ENCODE measurements at places on chromosomes 7 and 10. TPM values are rescaled to one million over a fixed set of nuclear protein-coding genes. Genes with fewer than 3 reads are reported as not detected.

DNA sequence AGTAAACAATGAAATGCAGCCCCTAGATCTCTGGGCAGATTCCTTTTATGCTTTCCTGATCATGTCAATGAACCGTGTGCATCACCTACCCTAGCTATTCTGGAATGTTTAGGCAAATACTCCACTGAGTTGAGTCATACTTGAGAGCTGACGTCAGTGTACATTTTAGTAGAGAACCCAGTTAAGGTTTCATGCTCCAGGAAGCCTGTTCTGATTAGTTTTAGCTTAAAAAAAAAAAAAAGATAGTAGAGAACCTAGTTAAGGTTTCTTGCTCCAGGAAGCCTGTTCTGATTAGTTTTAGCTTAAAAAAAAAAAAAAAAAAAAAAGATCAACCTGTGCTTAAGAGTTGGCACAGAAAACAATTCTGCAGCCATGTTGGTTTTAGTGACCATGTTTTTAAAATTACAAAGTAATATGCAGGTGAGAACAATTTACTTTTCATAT, 3.7 kb upstream of the MCU start:
- no peak overlapping the region for H3K4me3 ChIP-seq
- no peaks in the 10 kb centered on the region for H3K36me3 ChIP-seq
- no peaks in the 10 kb centered on the region for H3K4me1 ChIP-seq
- H3K27me3 ChIP-seq: no peaks in the 10 kb centered on the region

DNA sequence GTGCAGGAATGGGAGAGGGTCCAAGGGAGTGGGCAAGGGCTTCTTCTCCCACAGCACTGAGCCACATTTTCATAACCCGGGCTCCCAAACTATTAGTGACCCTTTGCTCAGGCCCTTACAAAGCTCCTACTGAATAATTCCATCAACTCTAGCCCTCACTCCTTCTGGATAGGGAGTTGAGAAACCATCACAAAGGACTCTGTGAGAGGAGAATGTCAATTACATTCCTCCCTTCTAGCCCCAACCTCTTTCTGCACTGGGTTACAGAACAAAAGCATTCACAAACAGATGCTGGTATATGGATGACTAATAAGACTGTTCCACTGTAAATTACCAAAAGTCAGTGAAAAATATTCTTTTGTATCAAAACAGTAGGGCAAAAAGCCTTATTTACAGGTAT, 203.7 kb downstream of the SORCS1 start:
- DNase-seq: no peak
- H3K27ac ChIP-seq: no peak overlapping the region
- no peaks in the 10 kb centered on the region for H3K36me3 ChIP-seq
- H3K4me1 ChIP-seq: no peaks in the 10 kb centered on the region

DNA sequence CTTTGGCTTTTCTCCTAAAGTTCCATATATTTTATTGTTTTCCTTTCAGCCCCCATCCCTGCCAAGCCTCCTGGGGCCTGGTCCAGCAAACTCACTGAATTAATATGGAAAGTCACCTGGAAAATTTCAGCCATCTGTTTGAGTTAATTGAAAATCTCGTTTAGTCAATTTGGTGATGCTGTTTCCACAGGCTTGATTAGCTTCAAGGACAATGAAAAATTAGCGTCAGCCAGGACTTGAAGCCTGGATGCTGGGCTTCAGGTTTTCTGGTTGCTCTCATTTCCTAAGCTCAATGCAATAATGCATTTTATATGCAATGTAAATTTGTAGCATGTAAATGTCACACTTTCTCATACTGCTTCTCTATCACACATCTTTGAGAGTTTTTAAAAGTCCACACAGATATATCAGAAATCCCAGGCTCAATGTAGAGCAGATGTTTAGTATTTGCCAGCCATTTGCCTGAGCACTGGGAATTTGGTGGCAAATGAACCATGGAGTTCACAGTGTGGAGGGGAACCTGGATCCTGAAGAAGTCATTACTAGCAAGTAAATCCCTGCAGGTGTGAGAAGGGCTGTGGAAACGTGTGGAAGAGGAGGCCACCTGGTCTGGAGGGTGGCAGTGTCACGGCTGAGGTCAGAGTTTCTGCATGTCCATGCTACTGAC, 228.5 kb downstream of the PAXIP1 start:
- H3K36me3 ChIP-seq: no peaks in the 10 kb centered on the region
- DNase-seq: no peak
- no peaks in the 10 kb centered on the region for H3K27me3 ChIP-seq
- no peaks in the 10 kb centered on the region for H3K4me1 ChIP-seq

GRCh38 chr10:124401633-124402032, 17.1 kb downstream of the OAT start:
- no peak for DNase-seq
- no peak overlapping the region for H3K27ac ChIP-seq
- no peaks in the 10 kb centered on the region for H3K36me3 ChIP-seq
- no peaks in the 10 kb centered on the region for H3K4me1 ChIP-seq

GRCh38 chr10:100739517-100740368, 5.6 kb upstream of the PAX2 start:
- peaks cover 8% of the 10 kb centered on the region for H3K27me3 ChIP-seq
- H3K36me3 ChIP-seq: no peaks in the 10 kb centered on the region
- no peak overlapping the region for H3K4me3 ChIP-seq
- H3K27ac ChIP-seq: no peak overlapping the region

GRCh38 chr7:119783799-119784198, 489.2 kb upstream of the KCND2 start:
- no peaks in the 10 kb centered on the region for H3K36me3 ChIP-seq
- H3K4me1 ChIP-seq: no peaks in the 10 kb centered on the region
- no peak overlapping the region for H3K27ac ChIP-seq
- DNase-seq: no peak
- no peak overlapping the region for H3K4me3 ChIP-seq

DNA sequence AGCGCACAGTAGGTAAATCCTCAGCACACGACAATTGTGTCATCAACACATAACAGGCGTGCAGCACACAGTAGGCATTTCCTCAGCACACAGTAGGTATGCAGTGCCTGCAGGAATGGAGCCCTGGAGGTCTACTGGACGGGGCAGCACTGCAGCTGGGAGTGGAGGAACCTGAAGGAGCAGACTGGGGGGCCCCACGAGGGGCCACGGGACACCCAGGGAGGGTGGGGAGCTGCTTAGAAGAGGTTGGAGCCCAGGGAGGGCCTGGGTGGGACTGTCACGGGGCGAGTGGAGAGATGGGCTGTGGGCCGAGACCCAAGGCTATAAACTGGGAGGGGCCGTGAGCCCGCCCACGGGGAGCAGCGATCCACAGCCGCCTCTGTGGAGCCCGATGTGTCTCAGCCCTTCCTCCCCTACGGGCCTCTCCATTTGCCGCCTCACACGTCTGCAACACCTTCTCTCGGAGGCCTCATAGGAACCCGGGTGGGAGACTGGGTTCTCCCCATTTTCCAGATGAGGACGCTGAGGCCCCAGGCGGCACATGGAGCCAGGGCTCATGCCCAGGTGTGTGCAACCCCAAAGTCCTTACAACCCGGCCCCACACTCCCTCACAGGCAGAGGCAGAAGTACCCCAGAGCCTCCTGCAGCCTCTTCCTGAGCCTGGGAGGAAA, 101.5 kb downstream of the MICALL2 start:
- H3K4me1 ChIP-seq: no peaks in the 10 kb centered on the region
- H3K27me3 ChIP-seq: peaks cover 30% of the 10 kb centered on the region
- H3K4me3 ChIP-seq: no peak overlapping the region
- DNase-seq: no peak
- no peaks in the 10 kb centered on the region for H3K36me3 ChIP-seq
- no peak overlapping the region for H3K27ac ChIP-seq

- no peak overlapping the region for H3K4me3 ChIP-seq
- peak; percentile 74 for DNase-seq
- no peaks in the 10 kb centered on the region for H3K4me1 ChIP-seq
- no peaks in the 10 kb centered on the region for H3K36me3 ChIP-seq
- no peak overlapping the region for H3K27ac ChIP-seq
Measured at GRCh38 chr7:82572195-82572880, 128.8 kb upstream of the CACNA2D1 start.

GRCh38 chr7:35370687-35371086, 116.8 kb upstream of the TBX20 start:
- no peak overlapping the region for H3K27ac ChIP-seq
- H3K4me3 ChIP-seq: no peak overlapping the region
- H3K4me1 ChIP-seq: no peaks in the 10 kb centered on the region
- H3K27me3 ChIP-seq: no peaks in the 10 kb centered on the region
- no peaks in the 10 kb centered on the region for H3K36me3 ChIP-seq

DNA sequence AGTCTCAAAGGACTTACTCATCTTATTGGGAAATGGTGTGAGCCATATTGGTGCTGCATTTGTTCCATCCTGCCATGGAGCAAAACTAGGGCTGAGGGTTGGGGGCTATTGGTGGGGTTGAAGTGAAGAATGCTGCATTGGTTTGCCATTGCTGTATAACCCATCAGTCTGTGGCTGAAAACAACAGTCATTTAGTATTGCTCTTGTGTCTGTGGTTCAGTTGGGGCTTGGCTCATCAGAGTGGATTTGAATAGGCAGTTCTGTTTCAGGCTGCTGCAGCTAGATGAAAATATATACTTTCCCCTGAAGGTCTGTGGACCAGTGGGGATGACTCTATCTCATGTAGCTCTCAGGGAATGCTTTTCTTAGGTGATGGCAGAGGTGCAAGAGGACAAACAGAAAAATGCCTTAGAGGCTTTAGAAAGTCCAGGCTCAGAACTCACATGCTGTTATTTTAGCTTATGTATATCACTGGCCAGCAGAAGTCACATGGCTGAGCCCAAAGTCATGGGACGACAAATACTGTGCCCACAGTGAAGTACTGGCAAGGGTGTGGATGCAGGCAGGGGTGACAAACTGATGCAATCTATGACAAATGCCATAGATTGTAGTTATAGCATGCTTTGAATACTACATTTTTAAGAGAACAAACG, 15.2 kb upstream of the EXOC6 start:
- no peaks in the 10 kb centered on the region for H3K36me3 ChIP-seq
- H3K27me3 ChIP-seq: no peaks in the 10 kb centered on the region
- no peaks in the 10 kb centered on the region for H3K4me1 ChIP-seq
- H3K4me3 ChIP-seq: no peak overlapping the region

DNA sequence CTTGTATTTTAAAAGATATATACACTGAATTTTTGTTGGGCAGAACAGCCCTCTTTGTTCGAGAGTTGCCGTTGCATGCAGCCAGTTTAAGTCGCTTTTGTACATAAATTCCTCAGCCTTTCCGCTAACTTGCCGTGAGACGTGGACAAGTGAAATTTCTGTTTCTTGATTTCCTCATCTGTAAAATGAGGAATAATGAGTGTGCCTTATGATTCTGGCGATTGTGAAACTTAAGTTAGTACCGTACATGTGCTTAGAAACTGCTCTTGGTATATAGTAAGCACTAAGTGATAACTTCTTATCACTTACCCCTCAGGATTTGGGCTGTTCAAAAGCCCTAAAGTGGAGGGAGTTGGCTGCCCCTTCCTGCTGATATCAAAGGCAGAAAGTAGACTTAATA, 1.4 kb downstream of the CCNJ start:
- H3K27me3 ChIP-seq: no peaks in the 10 kb centered on the region
- no peak for DNase-seq
- H3K4me1 ChIP-seq: no peaks in the 10 kb centered on the region
- peak overlapping the region; percentile 92 for H3K27ac ChIP-seq
- peak overlapping the region; percentile 87 for H3K4me3 ChIP-seq

GRCh38 chr10:26765549-26765948, 68.0 kb downstream of the PDSS1 start:
- no peak overlapping the region for H3K4me3 ChIP-seq
- no peak overlapping the region for H3K27ac ChIP-seq
- H3K4me1 ChIP-seq: no peaks in the 10 kb centered on the region

- no peak overlapping the region for H3K27ac ChIP-seq
- H3K36me3 ChIP-seq: no peaks in the 10 kb centered on the region
- peaks cover 15% of the 10 kb centered on the region for H3K27me3 ChIP-seq
- DNase-seq: no peak
- H3K4me1 ChIP-seq: no peaks in the 10 kb centered on the region
Measured at GRCh38 chr7:66505009-66505408, 123.7 kb upstream of the KCTD7 start.

DNA sequence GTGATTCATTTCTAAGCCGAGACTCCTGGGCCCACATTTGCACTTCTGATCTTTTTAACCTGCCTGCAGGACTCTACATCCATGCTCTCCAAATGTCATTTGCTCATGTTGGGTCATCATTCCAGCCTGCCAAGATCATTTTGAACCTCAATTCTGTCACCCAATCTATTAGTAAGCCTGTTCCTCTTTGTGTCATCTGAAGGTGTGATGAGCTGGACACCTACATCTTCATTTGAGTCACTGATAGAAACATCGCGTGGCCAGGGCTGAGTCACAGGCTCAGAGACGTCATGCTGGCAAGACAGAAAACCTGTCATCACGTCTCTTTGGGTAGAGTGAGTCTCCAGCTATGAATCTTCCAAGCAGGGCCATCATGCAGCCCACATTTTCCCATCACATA, 65.3 kb upstream of the SLF2 start:
- H3K27me3 ChIP-seq: peaks cover 28% of the 10 kb centered on the region
- no peak for DNase-seq
- H3K36me3 ChIP-seq: no peaks in the 10 kb centered on the region
- no peak overlapping the region for H3K27ac ChIP-seq
- H3K4me1 ChIP-seq: no peaks in the 10 kb centered on the region

- H3K36me3 ChIP-seq: no peaks in the 10 kb centered on the region
- no peak for DNase-seq
- H3K27ac ChIP-seq: no peak overlapping the region
- no peak overlapping the region for H3K4me3 ChIP-seq
- H3K4me1 ChIP-seq: peaks cover 4% of the 10 kb centered on the region
- H3K27me3 ChIP-seq: no peaks in the 10 kb centered on the region
Measured at GRCh38 chr10:78752221-78752620, 316.5 kb upstream of the ZMIZ1 start.

Gene CHST3
- 25.6 TPM for total RNA-seq

GRCh38 chr7:129951226-129952085, 1.3 kb downstream of the UBE2H start:
- DNase-seq: no peak
- H3K27ac ChIP-seq: peak overlapping the region; percentile 100
- H3K27me3 ChIP-seq: no peaks in the 10 kb centered on the region

Gene FBXO24
- 0.59 TPM for total RNA-seq

Gene CALHM1
- total RNA-seq: not detected

GRCh38 chr10:33935350-33935749, 600.9 kb upstream of the NRP1 start:
- H3K4me3 ChIP-seq: no peak overlapping the region
- no peak overlapping the region for H3K27ac ChIP-seq
- DNase-seq: no peak
- no peaks in the 10 kb centered on the region for H3K27me3 ChIP-seq
- no peaks in the 10 kb centered on the region for H3K4me1 ChIP-seq
- H3K36me3 ChIP-seq: no peaks in the 10 kb centered on the region

DNA sequence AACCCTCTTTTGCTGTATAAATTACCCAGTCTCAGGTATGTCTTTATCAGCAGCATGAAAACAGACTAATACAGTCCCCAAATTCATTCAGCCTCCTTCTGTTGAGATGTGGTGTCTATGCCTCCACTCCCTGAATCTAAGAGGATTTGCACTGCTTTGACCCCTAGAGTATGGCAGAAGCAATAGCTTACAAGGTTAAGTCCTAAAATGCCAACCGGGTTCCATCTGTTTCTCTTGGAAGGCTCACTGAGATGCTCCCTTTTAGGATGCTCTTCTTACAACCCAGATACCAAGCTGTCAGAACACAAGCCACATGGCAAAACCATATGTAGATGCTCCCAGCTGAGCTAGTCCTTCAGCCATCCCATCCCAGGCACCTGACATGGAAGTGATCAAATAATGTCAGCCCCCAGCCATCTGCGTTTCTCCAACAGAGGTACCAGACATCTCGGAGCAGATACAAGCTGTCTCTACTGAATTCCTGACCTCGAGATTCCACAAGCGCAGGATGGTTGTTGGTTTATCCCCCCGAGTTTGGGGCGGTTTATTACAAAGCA, 20.2 kb downstream of the CALN1 start:
- no peaks in the 10 kb centered on the region for H3K27me3 ChIP-seq
- no peaks in the 10 kb centered on the region for H3K4me1 ChIP-seq
- H3K36me3 ChIP-seq: no peaks in the 10 kb centered on the region
